Activated naive CD8-positive, alpha-beta T cell treated with anti-CD3 and anti-CD28 coated beads for 36 hours (primary cell): ENCODE measurements at places on chromosomes 4 and X. TPM values are rescaled to one million over a fixed set of nuclear protein-coding genes. Genes with fewer than 3 reads are reported as not detected.

DNA sequence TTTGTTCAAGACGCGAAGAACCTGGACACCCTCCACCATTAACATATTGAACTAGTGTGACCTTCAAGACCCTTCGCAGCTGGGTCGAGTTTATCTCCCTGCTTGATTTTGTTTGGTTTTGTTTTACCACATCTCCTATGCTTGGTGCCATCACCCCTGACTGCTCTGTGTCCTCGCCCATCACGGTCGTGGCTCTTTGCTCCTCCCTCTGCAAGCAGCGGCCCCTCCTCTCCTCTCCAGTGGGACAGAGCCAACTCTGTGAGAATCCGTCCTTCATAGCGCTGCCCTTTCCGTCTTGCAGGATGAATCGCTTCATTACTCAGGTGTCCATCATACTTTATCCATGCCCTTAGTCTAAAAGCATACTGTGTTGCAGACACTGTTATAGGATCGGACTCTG is 9.1 kb upstream of the FAM149A start:
- no peaks in the 10 kb centered on the region for H3K36me3 ChIP-seq
- no peak overlapping the region for H3K27ac ChIP-seq
- no peaks in the 10 kb centered on the region for H3K4me1 ChIP-seq
- no peak for DNase-seq

Gene AR
- not detected for total RNA-seq

- no peak overlapping the region for H3K27ac ChIP-seq
- H3K36me3 ChIP-seq = no peaks in the 10 kb centered on the region
- H3K4me1 ChIP-seq = no peaks in the 10 kb centered on the region
- H3K27me3 ChIP-seq = no peaks in the 10 kb centered on the region
Observed at GRCh38 chrX:84322083-84322827, 134.3 kb upstream of the RPS6KA6 start.

Gene CDKL2
- 0.60 TPM for total RNA-seq

Gene PCGF3
- total RNA-seq = 19.7 TPM

GRCh38 chrX:46488712-46489111 is 56.5 kb downstream of the ZNF674 start:
- H3K36me3 ChIP-seq = peaks cover 69% of the 10 kb centered on the region
- no peaks in the 10 kb centered on the region for H3K27me3 ChIP-seq
- no peak for DNase-seq
- no peaks in the 10 kb centered on the region for H3K4me1 ChIP-seq
- H3K27ac ChIP-seq = no peak overlapping the region
- no peak overlapping the region for H3K4me3 ChIP-seq

- peaks cover 14% of the 10 kb centered on the region for H3K36me3 ChIP-seq
- no peak overlapping the region for H3K27ac ChIP-seq
- H3K4me3 ChIP-seq = no peak overlapping the region
- H3K27me3 ChIP-seq = no peaks in the 10 kb centered on the region
Observed at GRCh38 chr4:99961711-99962110, 11.6 kb upstream of the H2AZ1 start.

DNA sequence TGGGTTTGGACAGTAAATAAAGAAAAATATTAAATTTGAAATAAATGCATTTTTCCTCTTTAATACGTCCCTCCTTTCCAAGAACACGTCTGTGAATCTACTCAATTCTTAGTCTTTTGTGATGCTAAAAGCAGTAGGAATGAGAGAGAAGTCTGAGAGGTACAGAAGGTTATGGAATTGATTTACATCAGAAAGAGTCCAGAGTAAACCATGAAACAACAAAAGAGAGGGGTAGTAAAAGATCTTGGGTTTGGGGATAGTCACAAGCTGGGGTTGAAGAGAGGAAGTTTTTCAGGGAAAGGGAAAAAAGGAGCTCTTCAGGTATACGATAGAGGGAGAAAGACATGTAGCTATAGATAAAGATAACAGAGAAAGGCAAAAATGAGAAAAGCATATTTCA is 215.4 kb downstream of the RAB28 start:
- no peak for DNase-seq
- no peak overlapping the region for H3K27ac ChIP-seq
- H3K36me3 ChIP-seq = peaks cover 8% of the 10 kb centered on the region
- no peak overlapping the region for H3K4me3 ChIP-seq
- no peaks in the 10 kb centered on the region for H3K27me3 ChIP-seq

Gene MAGEA2
- not detected for total RNA-seq

DNA sequence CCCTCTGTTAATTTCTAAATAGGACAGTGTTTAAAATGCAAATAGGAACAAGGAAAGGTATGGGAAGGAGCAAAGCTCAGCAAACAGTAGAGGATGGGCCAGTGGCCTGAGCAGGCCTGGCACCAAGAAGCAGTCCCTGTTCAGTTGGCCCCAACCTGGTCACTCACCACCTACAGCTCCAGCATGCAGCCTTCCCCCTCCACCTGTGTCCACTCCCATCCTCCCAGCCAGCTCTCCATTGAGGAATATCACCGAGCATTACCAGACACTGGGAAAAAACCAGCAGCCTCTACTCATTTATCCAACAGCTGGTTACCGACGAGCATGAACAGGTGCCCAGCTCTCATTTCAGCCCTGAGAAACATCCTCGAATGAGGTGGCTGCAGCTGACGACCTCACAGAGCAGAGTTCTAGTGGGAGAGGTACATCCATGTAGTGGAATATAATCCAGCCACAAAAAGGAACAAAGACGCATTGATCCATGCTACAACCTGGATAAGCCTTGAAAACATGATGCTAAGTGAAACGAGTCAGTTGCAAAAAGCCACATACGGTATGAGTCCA is 25.6 kb downstream of the CD99L2 start:
- DNase-seq = no peak
- H3K4me1 ChIP-seq = peaks cover 29% of the 10 kb centered on the region

Gene DCAF8L2
- not detected for total RNA-seq
